ENCODE measurements at places on chromosomes 6 and 20.
A peak's percentile ranks its signal among the peaks of the same experiment; 100 is the strongest.

- peak; percentile 78 for DNase-seq
Observed at GRCh38 chr6:11585426-11586016, 48.0 kb downstream of the TMEM170B start.

- no peak for DNase-seq
Observed at GRCh38 chr20:3123542-3123941, 36.1 kb downstream of the FASTKD5 start.

- no peak for DNase-seq
Observed at GRCh38 chr20:44828640-44829039, 18.3 kb upstream of the RIMS4 start.

DNA sequence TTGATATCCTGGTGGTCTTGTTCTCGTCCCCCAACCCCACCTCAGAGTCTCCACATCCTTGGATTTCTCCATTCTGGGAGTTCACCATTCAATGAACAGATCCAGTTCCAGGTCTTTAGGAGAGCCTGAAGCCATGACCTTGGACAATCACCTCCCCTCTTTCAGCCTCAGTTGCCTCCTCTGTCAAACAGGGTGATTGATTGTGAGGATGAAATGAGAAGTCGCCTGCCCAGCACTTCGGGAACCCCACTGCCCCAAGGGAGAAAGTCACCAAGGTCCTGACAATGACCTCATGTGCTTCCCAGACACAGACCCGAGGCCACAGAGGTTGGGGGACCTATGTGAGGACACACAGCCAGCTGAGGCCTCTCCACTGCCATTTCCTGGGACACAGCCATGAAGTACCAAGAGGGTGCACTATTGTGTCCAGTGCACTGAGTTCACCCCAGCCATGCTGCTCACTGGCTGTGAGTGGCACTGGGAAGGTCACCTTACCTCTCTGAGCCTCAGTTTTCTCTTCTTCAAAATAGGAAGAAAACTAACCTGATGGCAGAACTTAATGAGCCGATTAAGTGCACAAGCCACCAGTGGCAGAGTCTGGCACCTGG lies 61.7 kb downstream of the SNAI1 start:
- DNase-seq: no peak

GRCh38 chr20:25476106-25477013 lies 68.9 kb downstream of the GINS1 start:
- DNase-seq: no peak

- no peak for DNase-seq
Observed at GRCh38 chr6:33724102-33725023, 12.9 kb upstream of the UQCC2 start.

DNA sequence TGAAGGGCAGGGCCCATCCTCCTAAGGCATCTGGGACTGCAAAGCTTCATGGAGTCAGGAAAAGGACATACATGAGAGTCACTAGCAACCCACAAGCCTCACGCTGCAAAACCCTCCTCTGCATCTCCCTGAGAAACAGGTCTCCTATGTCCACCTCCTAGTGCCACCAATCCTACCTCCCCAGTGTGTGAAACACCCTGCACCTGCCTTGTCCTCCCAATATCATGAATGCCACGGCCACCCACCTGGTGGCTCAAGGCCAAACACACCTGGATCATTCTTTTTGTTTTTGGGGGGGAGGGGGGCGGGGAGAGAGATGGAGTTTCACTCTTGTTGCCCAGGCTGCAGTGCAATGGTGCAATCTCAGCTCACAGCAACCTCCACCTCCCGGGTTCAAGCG lies 90.5 kb downstream of the ZMYND8 start:
- DNase-seq: no peak

GRCh38 chr6:69933239-69933638 lies 66.9 kb downstream of the COL19A1 start:
- no peak for DNase-seq

- DNase-seq: no peak
Observed at GRCh38 chr6:22651731-22652130, 82.4 kb downstream of the HDGFL1 start.

DNA sequence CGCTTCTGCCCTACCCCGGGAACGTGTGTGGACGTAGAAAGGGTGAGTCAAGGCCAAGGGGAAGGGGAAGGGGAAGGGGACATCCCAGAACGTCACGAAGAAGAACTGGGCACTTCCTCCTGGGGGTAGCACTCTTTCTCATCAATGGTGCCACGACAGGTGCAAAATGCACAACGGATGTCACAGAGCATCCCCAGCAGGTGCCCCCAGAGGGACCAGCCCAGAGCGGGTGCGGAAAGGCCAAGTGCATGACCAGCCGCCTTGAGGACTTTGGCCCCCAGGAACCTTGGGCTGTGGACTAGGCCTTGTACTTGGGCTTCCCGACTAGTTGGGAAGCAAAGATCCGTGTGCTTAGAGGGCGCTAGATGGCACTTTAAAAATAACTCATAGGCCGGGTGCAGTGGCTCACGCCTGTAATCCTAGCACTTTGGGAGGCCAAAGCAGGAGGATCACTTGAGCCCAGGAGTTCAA lies 12.1 kb upstream of the SRC start:
- DNase-seq: no peak

DNA sequence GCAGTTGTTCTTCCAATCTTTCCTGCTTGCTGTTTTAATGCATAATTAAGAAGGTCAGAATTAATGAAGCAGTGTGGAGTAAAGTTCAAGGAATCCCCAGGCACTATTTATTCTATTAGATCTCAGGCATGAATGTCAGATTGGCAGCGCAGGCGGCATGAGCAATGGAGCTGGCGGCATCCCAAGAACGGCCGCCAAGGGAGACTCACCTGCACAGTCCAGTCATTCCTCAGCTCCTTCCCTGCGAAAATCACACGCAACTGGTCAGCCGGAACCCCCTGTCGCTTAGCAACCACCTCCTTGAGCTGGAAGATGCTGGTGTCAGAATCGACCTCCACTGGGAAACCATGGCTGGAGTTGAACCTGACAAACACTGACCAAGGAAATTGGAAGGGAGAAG lies 284.5 kb downstream of the PRKN start:
- DNase-seq: no peak

DNA sequence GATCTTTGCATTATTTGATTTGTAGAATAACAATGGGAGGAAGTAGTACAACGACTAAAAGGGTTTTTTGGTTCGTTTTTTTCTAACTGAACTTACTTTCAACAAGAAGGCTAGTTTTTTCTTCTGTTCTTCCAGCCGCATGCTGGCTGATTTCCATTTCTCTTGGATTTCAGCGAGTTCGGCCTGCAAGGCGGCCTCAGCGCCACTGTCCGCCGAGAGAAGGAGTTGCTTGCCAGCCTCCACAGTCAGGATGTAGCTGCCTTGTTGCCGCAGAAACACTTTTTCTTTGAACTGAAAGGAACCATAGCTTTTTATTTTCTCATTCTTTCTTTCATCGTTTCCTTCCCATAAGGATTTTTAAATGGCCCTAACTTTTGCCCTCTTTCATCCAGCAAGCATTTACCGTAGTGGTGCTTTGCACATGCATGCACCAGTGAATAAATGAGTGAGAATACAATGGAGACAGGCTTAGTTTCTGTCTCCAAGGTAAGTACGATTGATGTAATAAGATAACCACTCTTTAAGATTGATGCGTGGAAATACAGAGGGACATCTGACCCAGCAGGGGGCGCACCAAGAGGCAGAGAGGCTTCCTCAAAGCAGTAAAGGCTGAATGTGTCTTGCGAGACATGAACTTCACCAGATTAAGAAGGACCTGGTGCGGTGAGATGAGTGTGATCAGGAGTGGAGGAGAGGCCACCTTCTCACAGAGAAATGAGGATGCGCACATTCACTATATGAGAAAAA lies 398.8 kb downstream of the ESR1 start:
- DNase-seq: peak; percentile 14

- DNase-seq: no peak
Observed at GRCh38 chr6:150261997-150262697, 106.7 kb upstream of the IYD start.

GRCh38 chr20:44056010-44056698 lies 130.8 kb downstream of the JPH2 start:
- DNase-seq: peak; percentile 47

GRCh38 chr6:16964553-16965499 lies 137.0 kb upstream of the STMND1 start:
- DNase-seq: peak; percentile 57

DNA sequence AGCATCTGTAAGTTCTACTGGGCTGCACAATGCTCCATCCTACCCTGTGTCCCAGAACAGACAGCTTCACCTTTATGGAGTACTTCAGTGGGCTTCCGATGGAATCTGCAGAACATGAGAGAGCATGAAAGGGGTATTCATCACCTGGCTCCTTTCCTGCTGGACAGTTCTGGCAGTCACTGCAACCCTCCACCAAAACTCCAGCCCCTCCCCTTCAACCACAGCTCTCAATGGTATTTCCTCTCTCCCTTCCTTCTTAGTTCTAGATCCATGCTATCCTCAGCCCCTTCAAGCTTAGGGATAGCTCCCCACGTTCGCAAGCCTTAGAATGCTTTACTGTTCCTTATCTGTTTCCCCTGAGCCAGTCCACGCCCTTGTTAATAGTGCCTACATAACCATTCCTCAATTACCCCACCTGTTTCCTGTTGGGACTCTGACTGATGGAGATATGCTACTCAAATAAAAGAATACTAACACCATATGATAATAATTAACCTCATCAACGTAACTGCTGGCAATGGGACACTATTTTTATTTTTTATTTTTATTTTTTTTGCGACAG lies 26.8 kb downstream of the TRAM2 start:
- no peak for DNase-seq

DNA sequence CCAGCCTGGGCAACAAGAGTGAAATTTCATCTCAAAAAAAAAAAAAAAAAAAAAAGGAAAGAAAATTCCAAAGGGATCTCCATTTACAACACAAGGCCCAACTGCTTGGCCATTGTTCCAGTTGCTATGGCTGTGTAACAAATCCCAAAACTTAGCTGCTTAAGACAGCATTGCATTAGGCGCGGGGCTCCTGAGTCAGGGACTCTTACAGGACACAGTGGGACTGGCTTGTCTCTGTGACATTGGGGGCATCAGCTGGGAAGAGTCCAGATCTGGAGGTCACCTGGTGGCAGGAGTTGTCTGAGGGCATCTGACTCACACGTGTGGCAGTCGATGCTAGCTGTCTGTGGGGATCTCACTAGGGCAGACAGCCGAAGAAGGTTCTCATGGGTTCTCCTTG lies 35.6 kb downstream of the TTLL9 start:
- DNase-seq: no peak

DNA sequence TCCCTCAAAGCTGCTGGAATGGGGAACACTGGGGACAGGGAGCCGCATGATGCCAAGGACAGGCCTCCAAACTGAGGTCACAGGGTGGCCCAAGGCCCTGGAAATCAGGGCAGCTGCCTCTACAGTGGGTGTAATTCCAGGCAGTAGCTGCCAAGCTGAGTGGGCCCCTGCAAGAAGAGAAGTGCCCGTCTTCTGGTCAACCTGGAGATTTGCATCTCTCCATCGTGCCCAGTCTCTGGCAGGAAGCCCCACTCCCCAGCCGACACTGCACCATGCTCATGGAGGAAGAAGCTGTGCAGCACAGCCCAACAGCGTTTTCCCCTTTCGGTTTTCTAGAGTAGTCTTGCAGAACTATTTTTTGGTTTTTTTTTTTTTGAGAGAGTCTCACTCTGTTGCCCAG lies 2.2 kb upstream of the FAM209A start:
- DNase-seq: no peak

GRCh38 chr20:16028923-16029322 lies 544.3 kb downstream of the KIF16B start:
- no peak for DNase-seq

GRCh38 chr20:22827916-22828315 lies 207.2 kb upstream of the SSTR4 start:
- DNase-seq: no peak

GRCh38 chr6:4670824-4671409 lies 105.3 kb upstream of the CDYL start:
- DNase-seq: no peak

GRCh38 chr20:63537525-63538203 lies 488 bp upstream of the PTK6 start:
- peak; percentile 78 for DNase-seq

- no peak for DNase-seq
Observed at GRCh38 chr6:53203483-53203882, 54.8 kb upstream of the GCM1 start.

DNA sequence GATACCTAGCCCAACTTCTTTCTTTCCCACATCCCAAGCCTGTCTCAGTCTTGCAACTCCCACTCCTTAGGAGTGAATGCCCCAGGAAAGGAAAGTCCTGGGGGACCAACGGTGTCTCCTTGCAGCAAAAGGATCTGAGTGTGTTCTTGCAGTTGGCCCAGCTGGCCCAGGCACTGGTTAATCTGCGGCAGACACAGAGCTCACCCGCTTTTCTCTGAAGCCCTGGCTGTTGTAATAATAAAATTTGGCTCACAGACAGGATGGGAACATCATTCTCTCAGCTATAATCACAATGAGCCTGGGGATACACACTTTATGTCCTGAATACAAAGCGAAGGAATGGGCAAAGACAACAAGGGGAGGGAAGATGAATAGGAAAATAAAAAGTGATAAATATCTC lies 287.0 kb upstream of the PRND start:
- no peak for DNase-seq

- DNase-seq: peak; percentile 19
Observed at GRCh38 chr20:32018269-32019155, 8.3 kb downstream of the CCM2L start.

GRCh38 chr6:111683749-111684267 lies 78.1 kb upstream of the TRAF3IP2 start:
- DNase-seq: peak; percentile 29

- no peak for DNase-seq
Observed at GRCh38 chr6:170440437-170440836, 112.7 kb downstream of the PSMB1 start.

DNA sequence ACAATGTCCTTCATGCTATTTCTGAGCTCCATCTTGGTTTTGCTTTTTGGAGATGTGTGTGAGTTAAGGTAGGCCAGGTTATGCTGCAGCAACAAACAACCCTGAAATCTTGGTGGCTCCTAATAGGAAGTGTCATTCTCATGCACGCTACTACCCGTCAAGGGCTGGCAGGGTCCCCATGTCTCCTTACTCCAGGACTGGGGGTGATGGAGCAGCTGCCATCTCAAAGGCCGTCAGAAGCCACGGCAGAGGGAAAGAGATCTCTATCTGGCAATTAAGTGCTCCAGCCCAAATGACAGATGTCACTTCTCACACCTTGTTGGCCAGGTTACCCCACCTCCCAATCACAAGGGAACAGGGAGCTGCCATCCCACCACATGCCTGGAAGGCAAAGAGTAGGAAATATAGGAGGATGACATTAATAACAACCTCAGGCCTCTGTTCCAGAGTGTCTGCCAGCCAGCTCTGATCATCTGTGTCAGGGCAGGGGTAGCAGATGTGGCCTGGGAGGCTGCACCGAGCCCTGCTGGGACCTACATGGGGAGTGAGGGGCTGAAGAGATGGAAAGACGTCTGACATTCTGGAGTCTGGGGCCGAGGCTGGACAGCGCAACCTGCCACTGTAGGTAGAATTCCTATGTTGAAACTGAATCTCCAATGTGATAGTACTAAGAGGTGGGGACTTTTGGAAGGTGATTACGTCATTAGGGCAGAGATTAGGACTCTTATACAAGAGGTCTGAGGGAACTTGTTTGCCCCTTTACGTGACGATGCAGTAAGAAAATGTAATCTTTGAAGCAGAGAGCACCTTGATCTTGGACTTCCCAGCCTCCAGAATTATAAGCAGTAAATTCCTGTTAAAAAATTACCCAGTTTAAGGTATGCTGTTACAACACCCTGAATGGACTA lies 4.8 kb upstream of the SDCBP2 start:
- no peak for DNase-seq

GRCh38 chr6:33677143-33677660 lies 34.3 kb downstream of the UQCC2 start:
- no peak for DNase-seq

- no peak for DNase-seq
Observed at GRCh38 chr20:37454636-37455385, 66.2 kb upstream of the NNAT start.

GRCh38 chr6:157240960-157241311 lies 82.4 kb downstream of the TMEM242 start:
- DNase-seq: no peak

All from kidney capillary endothelial cell (primary cell).